ENCODE measurements at places on chromosomes 11 and 22.

- no peak for DNase-seq
These were observed 522 bp downstream of the TOB2 start for GRCh38 chr22:41446057-41446501.

DNA sequence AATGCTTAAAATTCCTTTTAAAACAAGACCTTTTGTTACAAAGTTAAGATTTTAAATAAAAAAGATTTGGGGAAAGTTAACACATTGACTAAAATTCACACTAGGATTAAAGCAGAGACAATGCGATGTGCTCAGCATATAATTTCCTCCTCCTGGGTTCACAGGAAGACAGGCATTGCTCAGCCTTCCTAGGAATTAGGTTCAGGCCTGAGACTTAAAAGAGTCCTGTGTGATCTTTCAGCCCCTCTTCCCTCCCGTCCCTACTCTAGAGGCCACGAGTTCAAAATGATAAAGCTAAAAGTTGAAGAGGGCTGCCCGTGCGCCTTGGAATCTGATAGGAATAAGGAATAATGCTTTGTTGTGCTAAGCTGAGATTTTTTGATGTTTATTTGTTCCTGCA, 218.6 kb downstream of the KIRREL3 start:
- DNase-seq: no peak

- DNase-seq: no peak
These were observed 906.2 kb downstream of the BRD1 start for GRCh38 chr22:48921411-48921903.

DNA sequence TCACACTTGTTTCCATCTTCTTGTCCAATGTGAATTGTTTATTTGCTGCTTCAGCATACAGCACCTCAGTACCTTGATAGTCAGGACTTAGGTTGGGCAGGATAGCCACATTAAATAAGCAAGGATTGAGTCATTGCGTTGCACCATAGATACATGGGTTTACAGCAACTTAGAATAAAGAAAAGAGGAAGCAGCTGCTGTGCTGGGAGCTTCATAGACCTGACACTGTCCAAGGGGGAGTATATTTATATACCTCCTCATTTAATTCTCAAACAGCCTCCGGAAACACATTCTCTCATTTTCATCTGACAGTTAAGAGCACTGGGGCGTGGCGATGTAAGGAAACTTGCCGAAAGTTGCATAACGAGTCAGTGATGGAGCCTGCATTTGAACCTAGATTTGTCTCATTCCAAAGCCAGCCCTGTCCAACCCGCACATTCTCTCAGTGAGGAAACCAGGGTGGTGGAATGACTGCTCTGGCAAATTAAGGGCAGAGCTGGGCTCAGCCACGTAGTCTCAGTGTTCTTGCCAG, 42.2 kb downstream of the UBASH3B start:
- DNase-seq: peak; percentile 76

- DNase-seq: no peak
These were observed 29.8 kb downstream of the ADAMTS15 start for GRCh38 chr11:130478204-130478701.

- DNase-seq: no peak
These were observed 12.6 kb downstream of the PRSS23 start for GRCh38 chr11:86812981-86813380.

DNA sequence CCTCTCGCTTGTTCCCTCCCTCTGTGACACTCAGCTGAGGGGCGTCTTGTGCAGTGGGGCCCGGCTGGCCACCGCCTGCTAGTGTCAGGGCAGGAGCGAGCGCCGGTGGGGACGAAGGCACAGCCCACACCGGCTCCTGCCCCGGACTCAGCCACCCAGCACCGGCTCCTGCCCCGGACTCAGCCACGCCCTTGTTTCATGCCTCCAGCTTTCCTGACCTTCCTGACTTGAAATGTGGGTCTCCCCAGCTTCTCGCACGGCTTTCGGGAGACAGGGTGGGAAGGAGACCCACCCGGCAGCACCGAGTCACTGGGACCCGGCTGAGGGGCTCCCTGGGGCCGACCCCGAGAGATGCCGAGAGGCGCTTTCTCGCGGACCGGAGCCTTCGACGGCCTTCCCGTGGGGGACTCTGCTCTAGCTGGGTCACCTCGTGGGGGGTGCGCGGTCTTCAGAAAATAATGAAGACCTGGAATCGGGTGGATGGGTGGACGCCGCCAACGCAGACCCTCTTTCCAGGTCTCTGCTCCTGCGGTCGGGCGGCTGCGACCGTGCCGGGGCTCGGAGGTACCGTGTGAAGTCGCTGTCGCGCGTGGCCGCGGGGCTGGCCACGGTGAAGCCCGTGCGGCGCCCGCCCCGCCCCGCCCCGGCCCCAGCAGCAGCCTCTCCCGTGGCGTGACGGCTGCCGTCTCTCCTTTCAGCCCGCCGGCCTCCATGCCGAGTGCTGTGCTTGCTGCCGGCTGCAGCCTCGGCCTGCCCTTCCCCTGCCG, 10.2 kb downstream of the GLB1L2 start:
- no peak for DNase-seq

- no peak for DNase-seq
These were observed 4.8 kb upstream of the SLC3A2 start for GRCh38 chr11:62875698-62876478.

GRCh38 chr11:46279126-46280099, 2.0 kb downstream of the CREB3L1 start:
- no peak for DNase-seq

GRCh38 chr11:61004761-61005181, 33.3 kb downstream of the CD6 start:
- DNase-seq: peak; percentile 44

- DNase-seq: no peak
These were observed 48.4 kb upstream of the MPEG1 start for GRCh38 chr11:59261150-59261549.

DNA sequence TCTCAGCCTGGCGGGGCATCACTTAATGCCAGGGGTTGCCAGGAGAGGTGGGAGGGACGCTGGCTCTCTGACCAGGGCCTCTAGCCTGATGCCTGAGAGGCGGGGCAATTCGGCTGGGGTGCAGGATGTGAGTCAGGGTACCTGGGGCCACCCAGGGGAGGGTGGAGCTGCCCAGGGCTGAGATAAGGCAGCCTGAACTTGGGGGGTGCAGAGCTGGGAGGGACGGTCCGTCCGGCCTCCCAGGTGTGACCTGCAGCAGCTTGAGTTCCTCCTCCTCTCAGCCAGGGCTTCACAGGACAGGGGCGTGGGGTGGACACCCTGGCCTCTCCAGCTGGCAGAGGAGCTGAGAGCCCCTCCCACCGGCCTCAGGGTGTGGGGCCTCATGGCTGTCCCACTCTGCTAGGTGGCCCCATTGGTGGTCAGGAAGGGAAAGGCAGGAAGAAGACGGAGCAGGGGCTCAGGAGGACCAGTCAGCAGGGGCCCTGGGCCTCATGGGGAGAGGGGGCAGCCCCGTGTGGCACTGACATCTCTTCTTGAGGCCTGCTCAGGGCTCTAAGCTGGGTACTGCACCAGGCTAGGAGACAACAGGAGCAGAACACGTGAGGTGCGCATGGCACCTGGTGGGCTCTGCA, 942 bp upstream of the RPS6KA4 start:
- peak; percentile 56 for DNase-seq

DNA sequence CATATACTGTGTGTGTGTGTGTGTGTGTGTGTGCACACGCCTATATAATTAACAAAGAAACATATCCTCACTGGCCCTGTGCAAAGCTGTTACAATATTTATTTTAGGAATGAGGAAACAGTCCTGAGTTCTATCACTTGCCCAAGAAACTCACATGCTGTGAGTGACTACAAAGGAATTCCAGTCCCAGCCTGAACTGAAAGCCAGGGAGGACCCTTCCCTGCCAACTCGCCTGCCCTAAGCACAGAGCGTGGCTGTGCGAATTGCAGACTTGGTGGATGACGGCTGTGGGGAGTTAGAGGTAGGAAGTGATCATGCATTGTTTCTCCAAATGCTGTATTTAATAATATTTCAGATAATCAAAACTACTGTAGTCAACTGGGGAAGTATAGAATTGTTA, 26.4 kb upstream of the CD5 start:
- DNase-seq: no peak

GRCh38 chr11:93986716-93987115, 34.4 kb upstream of the HEPHL1 start:
- DNase-seq: no peak

Data from CD4-positive, alpha-beta T cell treated with Interleukin-2 at 100 ng/mL for 4 hours (primary cell).